ENCODE measurements at places on chromosomes 1 and 21. TPM values are rescaled to one million over a fixed set of nuclear protein-coding genes. Genes with fewer than 3 reads are reported as not detected.

TPTE gene
- not detected for total RNA-seq

SYNJ1 gene
- total RNA-seq: 26.5 TPM

PCP4 gene
- 3.5 TPM for total RNA-seq

GRCh38 chr1:199834711-199835110 lies 192.8 kb upstream of the NR5A2 start:
- DNase-seq: no peak

- no peak for DNase-seq
Observed at GRCh38 chr1:110248746-110249145, 38.6 kb downstream of the KCNC4 start.

DNA sequence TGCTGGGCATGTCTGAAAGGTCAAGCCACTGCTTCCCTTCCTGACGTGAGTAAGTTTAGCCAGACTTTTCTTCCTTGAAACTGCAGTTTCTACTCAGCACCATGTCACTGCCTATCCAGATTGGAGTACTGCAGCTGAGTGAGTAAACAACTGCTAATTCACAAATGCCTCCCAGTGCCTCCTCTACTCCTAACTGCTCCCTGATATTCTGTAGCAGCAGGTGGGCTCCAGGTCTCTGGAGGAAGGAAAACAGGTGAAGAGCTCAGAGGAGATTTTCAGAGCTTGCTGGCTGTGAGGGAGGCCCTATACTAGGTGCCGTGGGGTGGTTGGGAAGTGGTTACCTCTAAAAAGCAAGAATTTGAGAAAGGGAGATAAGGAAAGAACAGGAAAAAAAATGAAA lies 96.5 kb downstream of the KIF14 start:
- no peak for DNase-seq
